ENCODE measurements at places on chromosomes 6 and 20. TPM values are rescaled to one million over a fixed set of nuclear protein-coding genes. Genes with fewer than 3 reads are reported as not detected.

The ARMC2 gene
- 16.1 TPM for polyA plus RNA-seq

The C6orf132 gene
- 5.0 TPM for polyA plus RNA-seq

The ARFGEF3 gene
- polyA plus RNA-seq, result 5.7 TPM

The TLDC2 gene
- polyA plus RNA-seq, result 3.4 TPM

The SPACA1 gene
- not detected for polyA plus RNA-seq

The GRM1 gene
- polyA plus RNA-seq, result 0.27 TPM
